ENCODE measurements at places on chromosomes 7 and 10. TPM values are rescaled to one million over a fixed set of nuclear protein-coding genes. Genes with fewer than 3 reads are reported as not detected.

- DNase-seq = no peak
Measured at GRCh38 chr10:20105931-20106330, 289.7 kb downstream of the PLXDC2 start.

DNA sequence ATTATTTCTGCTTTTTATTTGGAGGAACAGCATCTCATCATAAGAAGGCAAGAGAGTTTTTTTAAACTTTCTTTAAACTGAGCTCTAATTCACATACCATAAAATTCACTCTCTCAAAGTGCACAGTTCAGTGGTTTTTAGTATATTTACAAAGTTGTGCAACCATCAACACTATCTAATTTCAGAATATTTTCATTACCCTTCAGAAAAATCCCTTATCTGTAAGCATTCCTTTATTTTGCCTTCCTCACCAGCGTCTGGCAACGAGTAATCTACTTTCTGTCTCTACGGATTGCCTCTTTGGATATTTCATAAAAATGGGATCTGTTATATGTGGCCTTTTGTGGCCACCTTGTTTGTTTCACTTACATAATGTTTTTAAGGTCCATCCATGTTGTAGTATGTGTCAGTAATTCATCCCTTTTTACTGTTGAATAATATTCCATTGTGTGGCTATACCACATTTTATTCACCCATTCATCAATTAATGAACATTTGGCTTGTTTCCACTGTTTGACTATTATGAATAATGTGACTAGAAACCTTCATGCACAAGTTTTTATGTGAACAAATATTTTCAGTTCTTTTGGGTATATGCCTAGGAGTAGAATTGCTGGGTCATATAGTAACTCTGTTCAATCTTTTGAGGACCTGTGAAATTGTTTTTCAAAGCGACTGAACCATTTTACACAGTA is 181.5 kb downstream of the TRIL start:
- no peak for DNase-seq

The GPR15LG gene
- total RNA-seq = 19.1 TPM

DNA sequence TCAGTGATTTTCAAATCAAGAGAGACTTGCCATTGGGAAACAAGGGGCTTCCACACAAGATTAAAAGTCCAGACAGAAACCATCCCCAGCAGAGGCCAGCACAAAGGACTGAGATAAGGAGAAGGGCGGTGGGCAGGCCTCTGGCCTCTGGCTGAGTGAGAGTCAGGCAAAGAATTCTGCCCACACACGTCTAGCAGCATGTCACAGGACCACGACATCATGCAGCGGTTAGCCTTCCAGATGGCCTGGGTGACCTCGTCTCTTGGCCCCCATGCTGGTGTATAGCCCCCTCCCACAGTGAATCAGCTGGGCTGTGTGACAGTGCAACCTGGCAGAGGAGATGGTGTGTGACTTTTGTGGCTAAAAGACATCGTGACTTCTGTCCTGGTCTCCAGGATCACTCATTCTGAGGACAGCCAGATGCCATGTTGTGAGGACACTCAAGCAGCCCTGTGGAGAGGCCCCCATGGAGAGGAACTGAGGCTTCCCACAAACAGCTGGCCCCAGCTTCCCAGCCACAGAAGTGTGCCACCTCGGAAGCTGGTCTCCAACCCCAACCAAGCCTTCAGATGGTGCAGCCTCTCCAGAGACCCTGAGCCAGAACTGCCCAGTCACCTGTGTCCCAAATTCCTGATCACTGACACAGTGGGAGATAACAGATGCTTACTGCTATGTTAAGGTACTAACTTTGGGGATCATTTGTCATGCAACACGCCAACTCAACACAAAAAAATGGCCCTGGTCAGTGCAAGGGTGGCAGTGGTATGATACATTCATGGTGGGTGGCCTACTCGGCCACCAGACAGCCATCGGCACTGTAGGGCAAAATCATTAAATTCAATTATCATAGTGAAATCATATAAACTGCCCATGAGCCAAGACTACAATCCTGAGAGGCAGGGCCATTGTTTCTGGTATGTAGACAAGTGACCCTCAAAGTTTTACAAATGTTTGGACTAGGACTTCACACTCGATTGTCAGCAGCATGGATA is 73.2 kb downstream of the TNS3 start:
- DNase-seq = no peak

The TMEM184A gene
- 106 TPM for total RNA-seq

The DKK1 gene
- 41.1 TPM for total RNA-seq

DNA sequence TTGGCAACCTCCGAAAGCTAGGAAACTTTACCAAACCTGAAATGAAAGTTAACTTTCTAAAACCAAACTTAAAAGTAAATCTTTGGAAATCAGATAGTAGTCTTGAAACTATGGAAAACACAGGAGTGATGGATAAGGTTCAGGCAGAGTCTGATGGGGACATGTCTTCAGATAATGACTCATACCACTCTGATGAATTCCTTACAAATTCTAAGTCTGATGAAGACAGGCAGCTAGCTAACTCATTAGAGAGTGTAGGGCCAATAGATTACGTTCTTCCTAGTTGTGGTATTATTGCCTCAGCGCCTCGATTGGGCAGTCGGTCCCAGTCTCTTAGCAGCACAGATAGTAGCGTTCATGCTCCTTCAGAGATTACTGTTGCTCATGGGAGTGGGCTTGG is 45.9 kb downstream of the MCMBP start:
- no peak for DNase-seq
